ENCODE measurements at places on chromosomes 1 and 21.

- DNase-seq: no peak
Measured at GRCh38 chr1:172482044-172482443, 38.2 kb upstream of the PIGC start.

- no peak for DNase-seq
Measured at GRCh38 chr1:2930913-2931723, 90.1 kb upstream of the ACTRT2 start.

- DNase-seq: peak; percentile 74
Measured at GRCh38 chr1:219566951-219567947, 45.7 kb downstream of the ZC3H11B start.

- DNase-seq: no peak
Measured at GRCh38 chr1:72643142-72643541, 360.8 kb upstream of the NEGR1 start.

GRCh38 chr1:22347854-22348760, 103.5 kb upstream of the ZBTB40 start:
- DNase-seq: no peak

- DNase-seq: no peak
Measured at GRCh38 chr1:159207080-159207479, 2.4 kb downstream of the ACKR1 start.

- peak; percentile 38 for DNase-seq
Measured at GRCh38 chr1:214337511-214337910, 56.6 kb downstream of the SMYD2 start.

DNA sequence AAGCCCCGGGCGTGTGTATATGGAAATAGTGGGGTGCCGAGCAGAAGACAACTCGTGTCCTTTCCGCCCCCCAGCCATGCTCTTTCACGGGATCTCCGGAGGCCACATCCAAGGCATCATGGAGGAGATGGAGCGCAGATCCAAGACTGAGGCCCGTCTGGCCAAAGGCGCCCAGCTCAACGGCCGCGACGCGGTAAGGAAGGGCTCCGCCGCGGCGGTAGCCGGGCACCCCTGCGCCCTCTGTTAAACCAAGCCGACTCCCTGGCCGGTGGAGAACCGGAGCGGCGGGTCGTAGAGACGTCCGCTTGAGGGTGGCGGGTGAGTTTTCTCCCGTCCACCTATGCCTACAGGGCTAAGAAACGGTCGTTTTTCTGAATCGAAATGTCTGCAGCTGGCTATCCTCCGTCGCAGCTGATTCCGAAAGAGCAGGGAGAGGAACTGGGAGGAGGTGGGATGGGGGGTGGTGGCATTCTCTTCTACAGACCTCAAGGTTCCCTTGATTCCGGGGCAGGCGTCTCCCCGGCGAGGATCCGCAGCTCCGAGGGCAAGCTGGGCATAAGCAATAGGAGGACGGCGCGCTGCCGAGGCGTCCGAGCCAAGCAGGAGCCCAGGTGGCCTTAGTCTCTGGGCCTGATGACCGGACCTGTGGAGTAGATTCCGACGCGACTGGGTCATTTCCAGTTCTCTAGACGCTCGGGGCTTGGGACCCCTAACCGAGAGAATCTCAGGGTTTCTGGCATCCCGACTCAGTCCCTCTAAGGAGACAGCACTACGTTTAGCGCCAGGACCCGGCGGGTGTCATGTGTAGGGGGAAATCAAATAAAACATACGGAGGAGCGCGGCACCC, 856 bp downstream of the LHX9 start:
- DNase-seq: peak; percentile 37

GRCh38 chr1:8232036-8232757, 85.7 kb upstream of the SLC45A1 start:
- DNase-seq: no peak

- DNase-seq: no peak
Measured at GRCh38 chr1:36696261-36696940, 213.7 kb upstream of the CSF3R start.

DNA sequence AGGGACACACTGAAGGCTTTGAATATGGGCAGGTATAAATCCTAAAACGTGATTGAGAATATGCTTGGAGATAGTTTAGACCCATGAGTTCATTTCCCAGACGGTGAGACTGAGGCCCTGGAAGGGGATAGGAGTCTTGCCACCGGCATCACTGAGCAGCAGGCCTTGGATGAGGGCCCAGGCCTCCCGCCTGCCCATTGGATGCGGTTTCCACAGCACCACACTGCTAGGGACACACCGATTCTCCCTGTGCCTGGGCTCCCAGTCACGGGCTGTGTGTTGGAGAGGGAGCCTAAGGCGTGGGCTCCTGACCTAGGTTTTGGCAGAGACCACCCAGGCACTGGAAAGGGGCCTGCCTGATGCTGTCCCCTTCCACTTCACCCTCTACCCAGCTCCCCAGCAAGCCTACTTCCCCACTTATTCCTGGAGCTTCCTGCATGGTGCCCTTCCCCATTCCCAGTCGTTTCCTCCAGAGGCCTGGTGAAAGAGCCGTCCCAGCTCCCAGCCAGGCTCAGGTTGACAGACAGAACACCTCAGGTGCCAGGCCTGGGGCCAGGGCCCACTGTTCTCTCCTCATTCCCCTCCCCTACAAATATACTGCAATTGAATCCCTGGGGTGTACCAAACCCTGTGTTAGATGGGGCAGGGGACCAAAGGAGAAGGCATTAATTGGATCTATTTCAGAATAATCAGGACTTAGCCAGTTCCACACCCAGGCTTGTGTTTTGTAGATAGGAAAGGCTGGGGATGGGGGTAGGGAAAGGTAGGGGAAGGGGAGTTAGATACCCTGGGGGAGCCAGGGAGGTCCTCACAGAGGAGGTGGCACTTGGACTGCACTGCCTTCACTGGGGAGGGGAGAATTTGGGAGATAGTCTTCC, 3.4 kb downstream of the FOXO6 start:
- no peak for DNase-seq

Measured in hindlimb muscle (tissue), 1 donor.